Fibroblast of mammary gland (primary cell): ENCODE measurements at places on chromosomes 7 and 10.

GRCh38 chr7:12653518-12653917 lies 33.9 kb upstream of the ARL4A start:
- DNase-seq: peak; percentile 56

DNA sequence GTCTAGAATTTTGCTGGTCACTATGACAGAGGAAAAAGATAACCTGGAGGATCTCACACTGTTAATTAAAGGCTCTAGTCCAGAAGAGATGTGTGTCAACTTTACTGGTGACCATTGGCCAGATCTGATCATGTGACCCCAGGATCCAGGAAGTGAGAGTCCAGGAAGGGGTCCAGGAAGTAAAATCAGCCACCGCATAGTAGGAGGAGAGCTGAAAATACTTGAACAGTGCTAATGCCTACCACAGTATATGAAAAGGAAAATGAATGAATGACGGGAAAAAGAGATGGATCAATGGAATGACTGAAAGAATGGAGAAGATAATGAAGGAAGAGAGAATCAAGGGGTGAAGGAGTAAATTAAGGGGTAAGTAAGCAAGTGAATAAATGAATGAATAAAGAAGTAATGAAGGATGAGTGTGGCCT lies 415.3 kb downstream of the RPS24 start:
- no peak for DNase-seq

DNA sequence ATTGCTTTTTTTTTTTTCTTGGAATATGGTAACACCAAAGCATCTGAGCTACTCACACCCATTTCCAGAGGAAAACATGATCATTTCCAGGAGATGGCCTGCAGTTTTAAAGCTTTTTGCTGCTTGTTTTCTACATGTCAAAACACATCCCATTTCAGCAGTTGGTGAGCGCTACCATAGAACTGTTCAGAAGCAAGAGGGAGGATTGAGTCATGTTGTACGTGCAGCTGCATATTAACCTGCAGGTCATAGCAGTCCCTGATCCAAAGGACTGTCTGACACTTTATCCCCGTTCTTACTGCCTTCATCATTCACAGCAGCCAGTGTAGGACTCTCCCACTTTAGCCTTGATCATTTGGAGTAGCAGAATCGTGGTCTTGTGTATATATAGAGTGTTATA lies 124.6 kb downstream of the AUTS2 start:
- DNase-seq: peak; percentile 59

DNA sequence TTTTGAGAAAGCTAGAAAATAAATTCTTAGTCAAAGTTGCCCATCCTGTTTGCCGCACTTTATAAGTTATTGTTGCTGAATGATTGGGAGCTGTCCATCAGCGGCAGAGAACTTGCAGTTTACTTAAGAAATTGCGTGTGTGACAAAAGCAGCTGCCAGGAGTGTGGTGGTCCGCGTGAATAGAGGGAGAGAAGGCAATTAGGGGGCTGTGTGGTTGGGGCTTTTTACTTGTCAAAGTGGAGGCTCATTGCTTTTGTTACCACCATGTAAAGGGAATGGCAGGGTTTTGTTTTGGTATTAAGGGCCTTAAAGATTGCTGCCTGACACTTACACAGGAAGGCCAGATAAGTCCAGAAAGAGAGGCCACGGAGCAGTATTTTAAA lies 177.8 kb downstream of the TCF7L2 start:
- no peak for DNase-seq

DNA sequence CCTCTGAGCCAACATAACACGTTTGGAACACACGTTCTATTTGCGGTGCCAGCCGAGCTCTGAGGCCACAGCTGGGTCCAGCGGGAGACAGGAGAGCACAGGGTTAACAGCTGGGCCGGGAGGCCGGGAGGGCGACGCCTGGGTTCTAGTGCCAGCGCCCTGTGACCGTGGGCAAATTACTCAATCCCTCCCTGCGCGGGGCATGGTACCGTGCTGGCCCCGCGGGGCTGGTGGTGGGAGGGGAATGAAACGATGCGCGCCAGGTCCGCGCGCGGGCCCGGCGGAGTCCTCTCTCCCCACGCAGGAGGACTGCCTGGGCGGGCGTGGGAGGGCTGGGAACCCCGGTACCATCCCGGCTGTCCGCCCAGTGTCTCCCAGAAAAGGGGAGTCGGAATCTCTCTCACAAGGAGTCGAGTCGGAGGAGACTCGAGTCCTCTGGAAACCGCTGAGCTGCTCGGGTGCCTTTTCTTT lies 30.4 kb downstream of the LEP start:
- no peak for DNase-seq

DNA sequence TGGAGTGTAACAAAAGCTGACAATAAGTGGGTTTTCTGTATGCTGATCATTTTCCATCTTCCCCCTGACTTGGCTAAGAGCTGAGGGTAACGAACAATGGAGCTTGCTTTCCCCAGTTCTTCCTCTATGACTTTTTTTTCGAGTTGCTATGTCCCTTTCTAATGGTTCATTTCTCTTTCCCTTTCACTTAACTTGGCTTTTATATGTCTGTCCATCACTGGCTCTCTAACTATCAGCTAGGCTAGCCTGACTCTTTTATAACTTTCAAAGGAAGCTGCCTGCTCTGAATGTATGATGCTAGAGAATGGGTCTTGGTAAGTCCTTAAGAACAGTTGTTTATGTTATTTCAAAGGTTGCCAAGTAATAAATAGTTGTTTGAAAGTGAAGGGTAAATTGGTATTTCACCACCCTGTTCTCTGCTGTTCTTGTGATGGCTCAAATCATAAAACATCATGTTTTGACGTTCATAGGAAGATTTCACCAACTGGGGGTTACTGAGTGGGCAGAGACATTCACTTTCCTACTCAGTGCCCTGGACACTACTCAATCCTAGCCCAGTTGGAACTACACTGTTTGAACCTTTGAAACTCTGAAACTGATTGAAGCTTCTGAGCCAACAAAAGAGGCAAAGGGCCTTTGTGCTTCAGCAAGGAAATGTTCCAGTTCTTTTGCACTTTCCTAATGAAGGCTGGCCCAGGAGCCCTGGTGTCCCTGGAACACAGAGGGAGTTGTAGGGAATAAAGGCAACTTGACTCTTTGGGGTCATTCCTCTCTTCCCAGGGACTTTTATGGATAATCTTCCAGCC lies 85.4 kb upstream of the PHYHIPL start:
- DNase-seq: no peak

DNA sequence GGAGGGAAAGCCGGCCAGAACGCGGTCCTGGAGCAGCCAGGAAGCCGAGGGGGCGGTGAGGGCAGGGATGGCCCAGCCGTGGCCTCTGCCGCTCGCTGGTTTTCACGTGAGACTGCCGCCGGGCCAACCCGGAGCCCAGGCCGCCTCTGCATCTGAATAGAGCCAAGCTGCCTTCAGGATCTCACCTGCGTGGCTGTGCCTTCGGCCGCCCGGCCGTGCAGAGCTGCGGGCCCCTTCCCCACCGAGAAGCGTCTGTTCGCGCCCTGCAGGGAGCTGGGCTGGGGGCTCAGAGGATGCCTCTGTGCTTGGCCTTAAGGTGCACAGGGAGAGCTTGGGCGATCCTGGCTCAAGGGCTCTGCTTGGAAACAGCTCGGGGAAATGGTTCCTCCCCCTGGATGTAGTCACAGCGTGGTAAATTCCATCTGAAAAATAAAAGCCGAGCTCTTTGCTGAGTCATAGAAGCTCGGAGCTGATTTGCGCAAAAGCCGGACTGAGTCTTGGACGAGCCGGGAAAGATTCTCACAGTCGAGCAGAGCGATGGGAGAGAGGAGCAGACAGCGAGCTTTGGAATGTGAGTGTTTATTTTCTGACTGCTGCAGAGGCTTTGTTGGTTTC lies at the start of gene JAKMIP3:
JAKMIP3 (plus strand) TSS at position 456 of the 615 bp plus-strand sequence. CDS start 38,863 bp downstream, outside the sequence.
- DNase-seq: peak; percentile 87

- no peak for DNase-seq
Measured at GRCh38 chr10:13615650-13616300, 29.0 kb downstream of the PRPF18 start.

- peak; percentile 38 for DNase-seq
Measured at GRCh38 chr7:41745451-41745850, 42.6 kb upstream of the INHBA start.

GRCh38 chr10:71076473-71077142 lies 135.8 kb upstream of the UNC5B start:
- no peak for DNase-seq

DNA sequence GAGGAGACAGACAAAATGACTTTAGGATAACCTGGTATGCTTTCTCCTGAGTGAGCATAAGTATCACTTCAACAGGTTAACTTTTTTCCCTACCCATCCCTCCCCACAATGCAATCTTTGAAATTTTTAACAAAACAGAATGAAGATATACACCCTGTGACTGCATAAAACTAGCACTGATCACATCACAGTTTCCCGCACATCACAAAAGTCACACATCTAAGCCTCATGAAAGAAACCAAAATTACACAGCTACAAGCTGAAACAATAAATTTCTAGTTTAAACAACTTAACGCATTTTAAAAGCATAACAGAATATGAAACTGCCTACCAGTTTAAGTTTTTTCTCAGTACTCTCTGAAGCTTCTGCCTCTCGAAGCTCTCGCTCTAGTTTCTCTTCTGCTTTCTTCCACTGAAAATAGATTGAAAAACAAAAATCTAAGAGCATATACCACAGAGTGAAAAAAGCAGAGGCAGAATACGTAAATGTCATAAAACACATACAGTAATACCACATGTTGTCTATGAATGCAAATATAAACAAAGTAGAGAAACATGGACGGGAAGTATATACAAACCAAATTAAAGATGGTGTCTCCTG lies 18.1 kb downstream of the NOC3L start:
- DNase-seq: no peak

GRCh38 chr7:90345595-90346335 lies 751 bp upstream of the GTPBP10 start:
- DNase-seq: peak; percentile 47

- no peak for DNase-seq
Measured at GRCh38 chr10:31041011-31041410, 9.3 kb upstream of the ZNF438 start.

- DNase-seq: no peak
Measured at GRCh38 chr7:133060004-133060403, 21.9 kb downstream of the CHCHD3 start.

DNA sequence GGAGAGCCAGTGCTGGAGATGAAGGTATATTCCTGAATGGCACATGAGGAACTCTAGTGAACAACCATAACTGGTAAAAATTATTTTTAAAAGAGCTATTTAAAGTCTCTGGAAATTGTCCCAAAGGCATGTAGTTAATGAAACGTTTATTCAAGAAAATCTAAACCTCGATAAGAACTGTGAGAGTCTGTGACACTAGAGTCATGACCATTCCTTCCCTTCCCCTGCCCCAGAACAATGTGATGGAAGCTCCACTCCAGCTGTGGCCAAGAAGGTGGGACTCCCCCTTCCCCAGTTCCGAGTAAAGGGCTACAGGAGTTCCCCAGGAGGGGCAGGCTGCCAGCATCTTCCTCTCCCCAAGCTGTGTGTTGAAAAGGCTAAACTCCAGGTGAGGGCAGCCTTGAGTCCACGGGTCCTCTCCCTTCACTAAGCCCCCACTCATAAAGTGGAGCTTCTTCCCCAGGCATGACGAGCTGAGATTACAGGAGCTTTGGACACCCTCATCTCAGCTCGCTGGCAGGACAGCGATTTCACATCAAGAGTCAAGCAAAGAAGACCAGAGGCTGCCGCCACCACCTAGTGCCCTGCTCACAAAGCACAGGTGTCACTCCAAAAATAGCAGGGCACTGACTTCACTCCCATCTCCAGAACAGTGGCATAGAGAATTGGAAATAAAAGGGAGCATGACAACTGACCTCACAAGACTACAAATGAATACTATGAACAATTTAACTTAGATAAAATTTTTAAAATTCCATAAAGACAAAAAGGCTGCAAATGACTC lies 68.5 kb downstream of the NHLRC2 start:
- DNase-seq: no peak

DNA sequence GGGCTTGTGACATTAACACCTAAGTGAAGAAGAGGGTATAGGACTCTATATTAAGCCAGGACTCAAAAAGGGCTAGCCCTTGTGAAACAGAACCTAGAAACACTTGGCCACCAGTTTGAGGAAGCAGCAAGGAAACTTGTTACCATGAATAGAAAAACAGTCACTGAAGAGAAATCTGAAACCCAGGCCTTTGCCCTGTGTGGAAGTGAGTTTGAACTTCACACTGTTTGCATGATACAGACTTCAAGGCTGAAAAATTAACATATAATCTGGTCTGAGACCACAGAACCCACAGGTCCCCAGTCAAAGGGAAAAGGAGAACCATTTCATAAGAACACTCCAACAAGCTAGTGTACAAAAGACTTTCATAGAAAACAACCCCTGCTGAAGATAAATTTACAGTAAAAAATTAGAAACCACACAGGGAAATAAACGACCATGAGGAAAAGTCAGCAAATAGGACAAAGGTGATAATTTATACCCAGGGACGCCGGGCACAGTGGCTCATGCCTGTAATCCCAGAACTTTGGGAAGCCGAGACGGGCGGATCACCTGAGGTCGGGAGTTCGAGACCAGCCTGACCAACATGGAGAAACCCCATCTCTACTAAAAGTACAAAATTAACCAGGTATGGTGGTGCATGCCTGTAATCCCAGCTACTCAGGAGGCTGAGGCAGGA lies 76.1 kb downstream of the SKIDA1 start:
- DNase-seq: no peak

DNA sequence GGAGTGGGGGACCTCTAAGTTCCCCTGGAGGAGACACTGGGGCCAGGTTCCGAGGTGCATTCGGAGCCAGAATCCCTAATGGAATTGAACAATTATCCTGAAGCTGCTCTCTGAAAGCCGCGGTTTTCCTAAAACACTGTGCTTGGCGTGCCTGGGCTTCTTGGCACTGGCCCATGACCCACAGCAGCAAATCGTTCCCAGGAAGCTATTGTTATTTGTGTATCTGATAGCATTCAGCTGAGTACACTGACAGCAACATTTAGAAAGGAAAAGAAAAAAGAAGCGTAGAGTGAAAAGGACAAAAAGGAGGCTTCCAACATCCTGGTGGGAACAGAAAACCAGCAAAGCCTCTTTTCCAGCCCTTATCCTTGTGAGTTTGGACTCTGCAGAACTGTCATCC lies 339.8 kb downstream of the FRMD4A start:
- peak; percentile 71 for DNase-seq

DNA sequence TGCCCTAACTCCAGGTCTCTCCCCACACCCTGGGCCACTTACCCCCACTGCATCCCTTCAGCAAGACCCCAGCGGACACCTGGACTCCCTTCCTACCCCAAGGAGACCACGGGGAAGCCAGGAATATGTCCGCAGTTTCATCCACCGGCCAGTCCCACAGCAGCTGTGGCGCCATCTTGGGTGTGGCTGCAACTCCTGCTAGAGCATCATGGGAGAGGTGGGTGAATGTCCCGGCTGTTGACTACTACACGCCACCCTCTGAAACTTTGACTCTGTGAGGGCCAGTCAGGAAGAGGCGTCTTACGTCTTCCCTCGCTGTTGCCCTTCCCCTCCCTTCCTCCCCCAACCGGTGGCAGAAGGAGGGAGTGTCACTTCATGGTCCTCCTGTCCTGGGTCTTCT lies 238.3 kb upstream of the RNF32 start:
- DNase-seq: no peak

DNA sequence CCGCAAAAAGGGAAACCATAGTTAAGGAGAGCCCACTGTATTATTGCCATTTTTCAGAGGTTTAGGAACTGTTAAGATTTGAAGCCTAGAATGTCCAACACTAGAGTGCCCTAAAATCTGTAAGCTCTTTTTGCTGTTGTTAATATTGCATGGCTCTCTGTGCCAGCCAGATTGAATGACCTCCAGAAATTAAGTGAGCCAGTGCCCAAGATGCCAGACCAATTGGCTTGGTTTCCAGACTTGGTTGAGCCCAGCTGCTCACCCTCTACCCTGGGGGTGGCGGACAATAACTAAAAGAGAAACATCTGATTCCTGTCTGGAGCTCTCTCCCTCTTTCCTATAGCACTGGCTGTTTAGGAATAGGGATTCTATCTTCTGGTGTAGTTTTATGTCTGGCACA lies 340.1 kb downstream of the PHF14 start:
- DNase-seq: no peak
